Hepatocyte (in vitro differentiated cells): ENCODE measurements at places on chromosomes 12 and 14. TPM values are rescaled to one million over a fixed set of nuclear protein-coding genes. Genes with fewer than 3 reads are reported as not detected.

The SEC23A gene
- 172 and 193 TPM in 2 replicates for total RNA-seq

- peak; percentile 37 for DNase-seq
Observed at GRCh38 chr12:118371321-118372282, 1.1 kb downstream of the TAOK3 start.

DNA sequence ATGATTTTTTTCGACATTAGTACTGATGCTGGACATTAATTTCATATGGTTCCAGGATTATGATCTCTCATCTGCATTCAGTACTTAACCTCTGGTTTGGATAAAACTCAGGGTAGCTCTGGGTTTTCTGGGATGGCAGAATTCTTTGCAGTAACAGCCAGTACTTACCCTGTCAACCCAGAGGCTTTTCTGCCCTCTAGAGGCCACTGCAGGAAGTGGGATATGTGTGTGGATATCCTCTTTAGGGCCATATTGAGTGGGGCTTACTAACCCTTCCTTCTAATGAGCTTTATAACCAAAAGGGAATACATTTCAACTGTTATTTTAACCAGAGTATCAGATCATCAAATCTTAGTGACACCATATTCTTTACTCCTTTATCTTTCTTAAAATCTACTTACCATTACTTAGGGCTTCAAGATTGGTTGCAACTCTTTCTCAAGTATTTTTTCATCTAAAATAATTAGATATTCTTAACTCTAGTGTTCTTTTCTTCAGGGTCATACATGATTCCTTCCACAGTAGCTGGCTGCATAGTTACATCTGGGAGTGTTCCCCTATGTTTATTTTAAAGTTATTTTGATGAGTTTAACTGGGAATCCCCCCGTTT, 488.0 kb upstream of the STXBP6 start:
- peak; percentile 68 for DNase-seq

GRCh38 chr12:123364532-123365024, at the start of gene SBNO1:
SBNO1 (minus strand) TSS chr12:123364847; CDS start chr12:123350441, 14,406 bp downstream.
- peak; percentile 97 for DNase-seq

DNA sequence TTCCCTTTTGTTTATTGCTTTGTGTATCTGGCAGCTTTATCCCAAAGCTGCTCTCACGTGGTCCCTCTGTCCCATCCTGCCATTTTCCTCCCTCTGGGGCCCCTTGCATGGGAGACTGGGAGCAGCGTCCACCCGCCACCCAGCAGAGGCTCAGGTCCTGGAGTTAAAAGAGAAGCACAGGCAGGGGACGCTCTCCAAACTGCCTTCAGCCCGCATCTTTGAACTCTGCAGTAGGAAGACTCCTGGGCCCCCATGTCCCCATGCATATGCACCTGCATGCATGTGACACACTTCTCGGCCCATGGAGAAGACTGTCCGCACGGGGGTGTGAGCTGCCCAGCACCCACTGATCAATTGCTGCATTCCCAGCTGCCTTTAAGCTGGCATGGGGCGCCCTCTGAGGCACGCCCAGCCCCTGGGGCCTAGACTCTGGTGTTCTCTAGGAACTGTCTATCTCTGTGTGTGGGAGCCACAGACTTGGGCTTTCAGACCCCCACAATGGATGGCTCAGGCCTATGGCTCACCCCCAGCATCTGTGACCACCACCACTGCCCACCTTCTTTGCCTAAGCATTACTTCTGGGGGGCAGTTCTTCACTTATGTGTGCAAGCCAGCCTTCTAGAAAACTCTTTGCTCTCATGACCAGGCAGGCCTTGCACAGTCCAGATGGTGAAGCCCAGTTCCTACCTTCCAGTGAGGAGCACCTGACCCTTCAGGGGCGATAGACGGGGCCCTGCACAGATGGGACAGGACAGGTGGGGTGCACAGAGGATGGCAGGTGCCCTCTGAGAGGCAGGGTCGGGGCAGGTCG, 96.1 kb upstream of the DIO3 start:
- DNase-seq = no peak

The KIF26A gene
- 5.0 and 6.1 TPM in 2 replicates for total RNA-seq

The POU6F1 gene
- 3.1 and 6.3 TPM in 2 replicates for total RNA-seq

GRCh38 chr14:60589442-60589841, 59.8 kb downstream of the SIX1 start:
- DNase-seq = no peak

The SIX6 gene
- total RNA-seq = not detected in 2 replicates

DNA sequence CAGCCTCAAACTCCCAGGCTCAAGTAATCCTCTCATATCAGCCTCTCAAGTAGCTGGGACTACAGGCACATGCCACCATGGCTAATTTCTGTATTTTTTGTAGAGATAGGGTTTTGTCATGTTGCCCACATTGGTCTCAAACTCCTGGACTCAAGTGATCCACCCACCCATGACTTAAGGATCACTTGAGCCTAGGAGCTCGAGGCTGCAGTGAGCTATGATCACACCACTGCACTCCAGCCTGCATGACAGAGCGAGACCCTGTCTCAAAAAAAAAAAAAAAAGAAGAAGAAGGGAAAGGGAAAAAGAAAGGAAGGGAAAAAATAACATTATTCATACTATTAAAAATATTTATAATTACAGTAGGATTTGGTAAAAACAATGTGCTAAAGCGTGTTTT, 19.2 kb downstream of the EPS8 start:
- DNase-seq = no peak

DNA sequence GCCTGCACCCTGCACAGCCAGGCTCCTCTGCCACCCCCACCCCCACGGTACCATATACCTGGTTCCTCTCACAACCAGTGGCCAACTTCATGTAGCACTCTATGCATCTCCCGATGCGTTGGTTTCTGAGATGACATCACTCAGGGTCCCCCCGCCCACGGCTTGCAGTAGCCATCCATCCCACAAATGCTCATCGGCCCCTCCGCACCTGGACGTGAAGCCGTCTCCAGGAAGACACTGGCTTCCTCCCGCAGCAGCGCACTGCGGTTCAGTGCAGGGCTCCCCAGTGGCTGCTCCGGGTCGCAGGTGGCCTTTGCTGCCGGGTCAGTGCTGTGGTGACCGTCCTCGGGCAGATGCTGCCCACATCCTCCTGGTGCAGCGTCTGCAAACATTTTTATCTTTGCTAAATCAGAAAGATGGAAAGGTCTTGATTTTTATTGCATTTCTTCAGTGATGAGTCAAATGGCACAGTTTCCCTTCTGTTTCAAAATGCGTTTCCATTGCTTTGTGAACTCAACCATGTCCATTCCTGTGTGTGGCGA, 27.5 kb upstream of the MMP17 start:
- no peak for DNase-seq

The NTF3 gene
- total RNA-seq = 5.0 and 6.9 TPM in 2 replicates

- no peak for DNase-seq
Observed at GRCh38 chr12:76026643-76027063, 4.9 kb downstream of the PHLDA1 start.

DNA sequence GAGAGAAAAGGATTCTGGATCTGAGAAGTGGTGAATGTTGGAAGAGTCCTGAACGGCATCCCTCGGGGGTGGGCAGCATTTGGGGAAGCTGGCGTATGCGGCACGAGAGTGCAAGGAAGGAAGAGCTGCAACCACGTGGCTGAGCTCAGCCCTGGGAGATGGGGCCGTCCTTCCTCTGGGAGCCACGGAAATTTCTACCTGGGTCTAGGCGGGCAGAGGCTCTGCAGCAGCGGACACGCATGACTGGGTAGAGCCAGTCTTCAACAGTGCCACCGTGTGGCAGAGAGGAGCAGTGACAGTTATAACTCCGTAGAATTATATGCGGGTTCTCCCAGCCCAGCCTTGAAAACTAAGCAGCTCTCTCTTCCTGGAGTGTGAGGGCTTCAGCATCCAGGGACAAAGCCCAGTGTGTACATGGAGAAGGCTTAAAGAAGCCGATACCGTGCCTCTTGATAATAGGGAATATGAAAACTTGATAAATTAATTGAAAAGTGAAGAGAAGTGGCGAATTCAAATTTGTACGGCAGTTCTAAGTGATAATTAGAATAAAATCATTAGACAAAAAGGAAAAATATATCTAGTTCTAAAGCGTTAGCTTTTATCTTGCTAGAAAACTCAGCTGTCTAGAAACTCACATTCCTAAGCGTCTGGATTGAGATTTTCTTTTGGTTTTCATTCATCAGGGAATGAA, 82.9 kb upstream of the STXBP6 start:
- DNase-seq = peak; percentile 90

DNA sequence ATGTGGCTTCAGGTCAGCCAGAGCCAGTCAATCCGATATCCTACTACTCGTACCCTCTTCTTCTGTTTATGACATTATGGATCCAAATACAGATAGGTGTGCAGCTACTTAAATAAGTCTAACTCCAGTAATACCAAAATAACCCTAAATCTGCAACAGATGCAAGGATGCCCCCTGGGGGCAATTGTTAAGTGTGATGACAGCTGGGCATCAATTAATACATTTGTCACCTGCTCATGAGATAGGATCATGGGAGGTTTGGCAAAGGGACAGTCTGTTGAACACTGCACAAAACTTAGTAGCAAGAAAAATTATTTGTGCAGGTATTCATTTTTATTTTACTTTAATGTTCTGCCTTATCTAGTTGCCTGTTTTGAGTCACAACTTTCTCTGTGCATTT, 83.2 kb downstream of the SLC38A6 start:
- DNase-seq = no peak

DNA sequence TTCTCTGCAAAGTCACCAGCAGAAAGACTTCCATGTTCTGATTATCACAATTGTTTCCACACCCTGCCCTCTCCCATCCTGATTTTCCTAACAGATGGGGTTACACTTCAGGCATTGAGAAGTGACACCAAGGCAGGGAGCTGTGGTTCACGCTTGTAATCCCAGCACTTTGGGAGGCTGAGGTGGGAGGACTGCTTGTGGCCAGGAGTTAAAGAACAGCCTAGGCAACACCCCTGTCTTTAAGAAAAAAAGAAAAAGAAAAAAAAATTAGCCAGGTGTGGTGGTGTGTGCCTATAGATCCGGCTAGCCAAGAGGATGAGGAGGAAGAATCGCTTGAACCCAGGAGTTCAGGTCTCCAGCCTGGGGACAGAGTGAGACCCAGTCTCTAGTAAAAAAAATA, 5.2 kb downstream of the PPP1CC start:
- DNase-seq = no peak

GRCh38 chr14:81172353-81172752, 48.4 kb downstream of the GTF2A1 start:
- DNase-seq = no peak

GRCh38 chr14:99246536-99247097, 25.4 kb downstream of the BCL11B start:
- no peak for DNase-seq

The TPPP2 gene
- total RNA-seq = not detected in 2 replicates

The FZD10 gene
- 1.3 and 1.7 TPM in 2 replicates for total RNA-seq

GRCh38 chr12:113027726-113028125, 28.8 kb upstream of the DTX1 start:
- DNase-seq = no peak

GRCh38 chr14:56731187-56731586, 79.1 kb downstream of the OTX2 start:
- no peak for DNase-seq

DNA sequence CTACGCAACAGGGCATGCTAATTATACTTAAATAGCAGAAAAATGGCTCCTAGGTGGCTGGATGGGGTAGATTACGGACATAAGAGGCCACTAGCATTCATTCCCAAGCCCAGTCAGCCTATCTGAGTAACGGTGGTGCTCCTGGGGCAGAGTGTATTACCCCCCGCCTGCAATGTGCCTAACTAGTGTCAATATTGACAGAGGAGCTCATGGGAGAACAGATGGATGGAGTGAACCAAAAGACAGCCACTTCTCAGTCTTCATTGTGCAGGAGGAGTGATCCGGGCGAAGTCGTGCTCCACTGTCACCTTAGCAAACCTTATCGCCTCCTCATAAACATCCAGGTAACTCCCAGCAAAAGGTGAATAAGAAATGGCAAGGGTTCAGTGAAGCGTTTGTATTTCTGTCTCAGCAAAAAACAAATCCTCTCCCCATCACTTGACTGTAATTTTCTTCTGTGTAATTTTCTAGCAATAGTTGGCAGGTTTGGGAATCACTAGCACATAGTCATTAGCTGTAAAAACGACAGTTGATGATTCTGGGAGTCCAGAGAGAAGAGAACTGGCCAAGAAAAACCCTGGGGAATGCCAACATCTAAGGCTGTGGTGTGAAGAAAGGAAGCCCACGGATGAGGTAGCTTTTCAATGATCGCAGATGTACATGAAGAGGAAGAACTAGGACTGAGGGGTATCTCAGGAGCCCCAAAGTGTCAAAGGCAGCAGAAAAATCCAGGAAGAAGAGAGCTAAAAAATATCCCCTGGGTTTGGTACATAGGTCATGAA, 126.6 kb upstream of the BCL2L14 start:
- DNase-seq = no peak

The OVCH1 gene
- total RNA-seq = 0.12 and 0.53 TPM in 2 replicates

The A2M gene
- total RNA-seq = 567 and 598 TPM in 2 replicates

The HHIPL1 gene
- total RNA-seq = 0.64 and 0.83 TPM in 2 replicates

DNA sequence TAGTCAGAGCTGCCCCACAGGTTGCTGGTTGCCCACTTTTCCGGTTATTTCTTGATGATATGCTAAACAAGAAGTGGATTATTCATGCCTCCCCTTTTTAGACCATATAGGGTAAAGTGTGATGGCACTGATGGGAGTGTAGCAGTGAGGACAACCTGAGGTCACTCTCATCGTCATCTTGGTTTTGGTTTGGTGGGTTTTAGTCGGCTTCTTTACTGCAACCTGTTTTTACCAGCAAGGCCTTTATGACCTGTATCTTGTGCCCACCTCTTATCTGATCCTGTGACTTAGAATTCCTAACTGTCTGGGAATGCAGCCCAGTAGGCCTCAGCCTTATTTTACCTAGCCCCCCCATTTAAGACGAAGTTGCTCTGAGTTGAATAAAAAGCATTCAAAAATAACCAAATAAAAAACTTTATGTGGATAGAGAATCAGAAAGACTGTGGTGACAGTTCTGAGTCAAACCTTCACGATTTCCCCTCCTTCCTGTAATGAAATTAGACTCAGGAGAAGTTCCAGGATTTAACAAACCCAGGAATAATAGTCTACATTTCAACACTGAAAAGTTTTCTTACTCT, 144.2 kb downstream of the PAWR start:
- no peak for DNase-seq

GRCh38 chr14:23358553-23359166, 6.0 kb upstream of the SLC22A17 start:
- DNase-seq = no peak

The HOTAIR gene
- total RNA-seq = 0.32 and 0.90 TPM in 2 replicates

The AMN gene
- total RNA-seq = 157 and 169 TPM in 2 replicates

DNA sequence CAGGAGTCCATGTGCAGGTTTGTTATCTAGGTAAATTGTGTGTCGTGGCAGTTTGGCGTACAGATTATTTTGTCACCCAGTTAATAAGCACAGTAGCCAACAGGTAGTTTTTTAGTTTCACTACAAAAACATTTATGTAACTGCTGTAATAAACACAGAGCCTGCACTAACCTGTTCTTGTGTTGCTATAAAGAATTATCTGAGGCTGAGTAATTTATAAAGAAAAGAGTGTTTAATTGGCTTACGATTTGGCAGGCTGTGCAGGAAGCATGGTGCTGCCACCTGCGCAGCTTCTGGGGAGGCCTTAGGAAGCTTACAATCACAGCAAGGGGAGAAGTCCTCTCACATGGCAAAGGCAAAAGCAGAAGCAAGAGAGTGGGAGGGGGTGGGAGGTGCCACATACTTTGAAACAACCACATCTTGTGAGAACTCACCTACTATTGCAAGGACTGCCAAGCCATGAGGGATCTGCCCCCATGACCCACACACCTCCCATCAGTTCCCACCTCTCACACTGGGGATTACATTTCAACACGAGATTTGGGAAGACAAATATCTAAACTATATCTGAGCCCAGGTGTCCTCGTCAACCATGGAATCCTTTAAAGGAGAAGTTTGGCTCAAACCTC, 266.4 kb upstream of the GRIP1 start:
- DNase-seq = no peak
